Thoracic aorta endothelial cell (primary cell): ENCODE measurements at places on chromosomes 6 and 20. TPM values are rescaled to one million over a fixed set of nuclear protein-coding genes. Genes with fewer than 3 reads are reported as not detected.

CBLN4 gene
- total RNA-seq, result not detected in 2 replicates

SPAG4 gene
- 6.5 and 7.8 TPM in 2 replicates for total RNA-seq

VGLL2 gene
- total RNA-seq, result not detected in 2 replicates

KHDC3L gene
- total RNA-seq, result not detected in 2 replicates

SMOC2 gene
- total RNA-seq, result not detected in 2 replicates
